ENCODE measurements at places on chromosomes 7 and 10. TPM values are rescaled to one million over a fixed set of nuclear protein-coding genes. Genes with fewer than 3 reads are reported as not detected.
A peak's percentile ranks its signal among the peaks of the same experiment; 100 is the strongest.

DNA sequence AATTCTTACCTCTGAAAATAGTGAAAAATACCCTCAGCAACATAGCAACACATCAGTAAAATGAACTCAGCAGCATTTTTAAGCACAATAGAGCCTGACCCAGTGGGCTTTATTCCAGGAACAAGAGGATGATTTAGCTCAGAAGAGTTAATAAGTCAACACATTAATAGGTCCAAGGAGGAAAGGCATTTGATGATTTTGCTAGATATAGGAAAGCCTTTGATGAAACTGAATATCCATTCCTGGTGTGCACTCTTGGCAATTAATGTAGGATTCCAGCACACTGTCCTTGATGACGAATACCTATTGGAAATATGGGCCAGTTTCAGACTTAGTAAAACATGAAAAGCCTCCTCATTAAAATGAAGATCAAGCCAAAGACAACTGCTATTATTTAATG, 42.5 kb downstream of the RASGEF1A start:
- H3K36me3 ChIP-seq = no peaks in the 10 kb centered on the region
- DNase-seq = no peak
- no peak overlapping the region for H3K4me3 ChIP-seq

- no peak overlapping the region for H3K4me3 ChIP-seq
- H3K27ac ChIP-seq = no peak overlapping the region
- peaks cover 11% of the 10 kb centered on the region for H3K4me1 ChIP-seq
- DNase-seq = no peak
- H3K36me3 ChIP-seq = no peaks in the 10 kb centered on the region
- H3K27me3 ChIP-seq = peaks cover 38% of the 10 kb centered on the region
Measured at GRCh38 chr10:96255549-96256333, 15.6 kb downstream of the BLNK start.

GRCh38 chr7:151342811-151343210, 1.2 kb downstream of the NUB1 start:
- H3K4me3 ChIP-seq = peak overlapping the region; percentile 95
- no peak for DNase-seq
- H3K27ac ChIP-seq = no peak overlapping the region
- peaks cover 39% of the 10 kb centered on the region for H3K4me1 ChIP-seq
- peaks cover 32% of the 10 kb centered on the region for H3K36me3 ChIP-seq

The UFSP1 gene
- total RNA-seq = 2.4 TPM

The AGR3 gene
- not detected for total RNA-seq

GRCh38 chr7:119918185-119918584, 354.8 kb upstream of the KCND2 start:
- H3K4me1 ChIP-seq = no peaks in the 10 kb centered on the region
- no peak for DNase-seq
- no peaks in the 10 kb centered on the region for H3K36me3 ChIP-seq
- H3K27ac ChIP-seq = no peak overlapping the region

The TEX36 gene
- total RNA-seq = not detected

The AKR1D1 gene
- total RNA-seq = not detected

- H3K27me3 ChIP-seq = no peaks in the 10 kb centered on the region
- DNase-seq = no peak
- no peak overlapping the region for H3K27ac ChIP-seq
- H3K4me1 ChIP-seq = peaks cover 27% of the 10 kb centered on the region
- no peaks in the 10 kb centered on the region for H3K36me3 ChIP-seq
- H3K4me3 ChIP-seq = no peak overlapping the region
Measured at GRCh38 chr7:16416289-16417282, 4.8 kb downstream of the CRPPA start.

DNA sequence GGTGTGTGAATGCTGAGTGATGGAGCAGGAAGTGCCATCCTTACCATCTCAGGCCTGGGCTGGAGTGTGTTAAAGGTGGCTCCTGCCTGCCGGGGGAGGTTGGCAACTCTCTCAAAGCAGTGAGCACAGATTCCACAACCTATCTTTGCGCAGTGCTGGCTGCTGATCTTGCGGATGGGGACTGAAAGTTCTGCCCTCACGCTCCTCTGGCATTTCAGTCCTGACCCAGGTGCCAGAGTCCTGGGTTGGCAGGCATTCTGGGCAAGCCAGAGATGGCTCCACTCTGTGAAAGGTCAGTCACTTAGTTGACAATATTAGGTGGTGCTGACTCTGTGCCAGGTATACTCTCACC, 315.5 kb downstream of the RPS24 start:
- peaks cover 19% of the 10 kb centered on the region for H3K4me1 ChIP-seq
- peak overlapping the region; percentile 62 for H3K27ac ChIP-seq
- H3K4me3 ChIP-seq = no peak overlapping the region
- H3K36me3 ChIP-seq = no peaks in the 10 kb centered on the region

GRCh38 chr7:1925349-1925748, 255.3 kb downstream of the ELFN1 start:
- DNase-seq = no peak
- H3K4me3 ChIP-seq = no peak overlapping the region
- H3K36me3 ChIP-seq = no peaks in the 10 kb centered on the region

The EIF5AL1 gene
- 0.05 TPM for total RNA-seq

GRCh38 chr7:6423942-6424701, 23.6 kb downstream of the DAGLB start:
- H3K4me1 ChIP-seq = no peaks in the 10 kb centered on the region
- H3K4me3 ChIP-seq = no peak overlapping the region
- H3K27ac ChIP-seq = peak overlapping the region; percentile 45
- DNase-seq = no peak
- peaks cover 58% of the 10 kb centered on the region for H3K36me3 ChIP-seq

GRCh38 chr10:93859049-93859655, 34.6 kb upstream of the SLC35G1 start:
- H3K4me1 ChIP-seq = no peaks in the 10 kb centered on the region
- no peak overlapping the region for H3K4me3 ChIP-seq
- DNase-seq = no peak
- H3K27ac ChIP-seq = no peak overlapping the region
- peaks cover 16% of the 10 kb centered on the region for H3K27me3 ChIP-seq

GRCh38 chr7:93889261-93889660, 1.3 kb downstream of the TFPI2 start:
- DNase-seq = no peak
- peaks cover 20% of the 10 kb centered on the region for H3K27me3 ChIP-seq
- no peaks in the 10 kb centered on the region for H3K36me3 ChIP-seq
- H3K4me1 ChIP-seq = peaks cover 18% of the 10 kb centered on the region

- H3K27ac ChIP-seq = no peak overlapping the region
- H3K4me3 ChIP-seq = peak overlapping the region; percentile 63
- H3K36me3 ChIP-seq = no peaks in the 10 kb centered on the region
- peaks cover 41% of the 10 kb centered on the region for H3K4me1 ChIP-seq
Measured at GRCh38 chr7:130490888-130491804, 739 bp upstream of the MEST start.

GRCh38 chr7:35729061-35729783, 34.3 kb upstream of the HERPUD2 start:
- DNase-seq = no peak
- H3K4me1 ChIP-seq = peaks cover 40% of the 10 kb centered on the region
- H3K36me3 ChIP-seq = no peaks in the 10 kb centered on the region

DNA sequence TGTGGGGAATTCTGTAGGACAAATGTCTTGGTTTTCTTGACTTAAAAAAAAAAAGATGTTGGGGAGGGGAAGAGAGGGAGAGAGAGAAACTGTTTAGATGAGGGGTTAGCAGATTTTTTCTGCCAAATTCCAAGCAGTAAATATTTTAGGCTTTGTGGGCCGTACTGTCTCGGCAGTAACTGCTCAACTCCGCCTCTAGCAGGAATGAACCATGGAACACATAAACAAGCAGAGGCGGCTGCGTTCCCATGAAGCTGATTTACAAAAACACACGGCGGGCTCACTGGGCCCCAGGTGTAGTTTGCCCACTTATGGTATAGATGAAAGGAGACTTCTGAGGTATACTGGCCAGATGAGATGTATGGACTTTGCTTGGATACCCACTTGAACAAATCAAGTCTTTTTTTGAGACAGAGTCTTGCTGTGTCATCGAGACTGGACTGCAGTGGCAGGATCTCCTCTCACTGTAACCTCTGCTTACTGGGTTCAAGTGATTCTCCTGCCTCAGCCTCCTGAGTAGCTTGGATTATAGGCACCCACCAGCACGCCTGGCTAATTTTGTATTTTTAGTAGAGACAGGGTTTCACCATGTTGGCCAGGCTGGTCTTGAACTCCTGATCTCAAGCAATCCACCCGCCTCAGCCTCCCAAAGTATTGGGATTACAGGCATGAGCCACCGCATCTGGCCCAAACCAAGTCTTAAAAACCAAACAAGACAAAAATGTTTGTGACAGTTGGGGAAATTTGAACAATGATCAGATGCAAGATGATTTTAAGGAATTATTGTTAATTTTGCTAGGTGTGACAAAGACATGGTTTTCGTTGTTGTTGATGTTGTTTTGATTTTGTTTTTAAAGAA, 9.7 kb upstream of the ADAMTS14 start:
- H3K4me1 ChIP-seq = peaks cover 8% of the 10 kb centered on the region
- no peaks in the 10 kb centered on the region for H3K27me3 ChIP-seq
- H3K27ac ChIP-seq = no peak overlapping the region

The MOGAT3 gene
- total RNA-seq = not detected

The HKDC1 gene
- total RNA-seq = not detected

The OR9A2 gene
- not detected for total RNA-seq

DNA sequence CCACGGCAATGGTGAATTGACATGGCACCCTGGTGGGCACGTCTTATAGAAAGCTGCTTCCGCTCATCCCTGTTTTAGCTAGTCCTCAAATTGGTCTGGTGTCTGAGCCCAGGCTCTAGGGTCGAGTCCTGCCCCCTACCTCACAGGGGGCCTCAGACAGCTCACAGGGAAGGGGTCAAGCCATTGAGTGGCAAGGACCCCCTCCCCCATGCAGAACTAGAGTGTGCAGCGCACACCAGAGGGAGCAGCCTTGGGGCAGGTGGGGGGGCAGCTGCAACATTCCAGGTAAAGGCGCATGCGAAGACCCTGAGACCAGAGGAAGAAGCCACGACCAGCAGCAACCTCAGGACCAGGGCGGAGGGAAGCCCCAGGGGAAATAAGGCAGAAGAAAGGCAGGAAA, 240.4 kb upstream of the PPP2R2D start:
- no peak for DNase-seq
- no peak overlapping the region for H3K4me3 ChIP-seq
- no peak overlapping the region for H3K27ac ChIP-seq
- H3K36me3 ChIP-seq = no peaks in the 10 kb centered on the region

The ARHGAP22 gene
- total RNA-seq = 3.8 TPM

GRCh38 chr7:22980422-22980821, 33.5 kb downstream of the HYCC1 start:
- no peak overlapping the region for H3K27ac ChIP-seq
- no peak overlapping the region for H3K4me3 ChIP-seq
- H3K27me3 ChIP-seq = no peaks in the 10 kb centered on the region
- H3K36me3 ChIP-seq = peaks cover 30% of the 10 kb centered on the region
- no peak for DNase-seq

DNA sequence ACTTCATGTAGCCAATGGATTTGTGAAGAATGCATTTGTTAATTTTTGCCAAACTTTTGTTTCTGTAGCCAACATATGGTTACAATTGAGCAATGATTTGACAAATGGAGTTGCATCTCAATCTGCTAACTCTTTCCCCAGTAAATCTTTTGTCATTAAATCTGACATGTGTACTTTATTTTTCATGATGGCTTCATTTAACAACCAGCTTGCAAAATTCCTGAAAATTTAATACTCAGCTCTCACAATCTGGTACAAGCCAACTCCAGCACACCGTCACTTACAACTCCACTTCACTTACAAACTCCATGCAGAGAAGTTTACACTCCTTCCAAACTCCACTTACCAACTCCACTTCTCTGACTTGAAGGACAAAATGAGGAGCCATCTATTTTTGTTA, 26.5 kb upstream of the HIBADH start:
- no peaks in the 10 kb centered on the region for H3K27me3 ChIP-seq
- H3K4me1 ChIP-seq = no peaks in the 10 kb centered on the region
- H3K4me3 ChIP-seq = no peak overlapping the region

The TMEM229A gene
- not detected for total RNA-seq

DNA sequence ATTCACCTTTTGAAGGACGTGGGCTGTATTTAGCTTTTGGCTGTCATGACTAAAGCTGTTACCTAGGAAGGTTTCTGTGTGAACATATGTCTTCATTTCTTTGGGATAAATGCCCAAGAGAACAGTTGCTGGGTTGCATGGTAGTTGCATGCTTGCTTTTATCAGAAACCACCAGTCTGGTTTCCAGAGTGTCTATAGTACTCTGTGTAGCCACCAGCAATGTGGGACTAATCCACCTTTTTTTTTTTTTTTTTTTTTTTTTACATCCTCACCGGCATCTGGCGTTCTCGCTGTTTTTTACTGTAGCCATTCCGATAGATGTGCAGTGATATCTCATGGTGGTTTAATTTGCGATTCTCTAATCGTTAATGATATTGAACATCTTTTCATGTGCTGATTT, 297.8 kb downstream of the SDK1 start:
- no peaks in the 10 kb centered on the region for H3K27me3 ChIP-seq
- no peak overlapping the region for H3K4me3 ChIP-seq
- H3K27ac ChIP-seq = no peak overlapping the region
- no peaks in the 10 kb centered on the region for H3K4me1 ChIP-seq
- DNase-seq = no peak

DNA sequence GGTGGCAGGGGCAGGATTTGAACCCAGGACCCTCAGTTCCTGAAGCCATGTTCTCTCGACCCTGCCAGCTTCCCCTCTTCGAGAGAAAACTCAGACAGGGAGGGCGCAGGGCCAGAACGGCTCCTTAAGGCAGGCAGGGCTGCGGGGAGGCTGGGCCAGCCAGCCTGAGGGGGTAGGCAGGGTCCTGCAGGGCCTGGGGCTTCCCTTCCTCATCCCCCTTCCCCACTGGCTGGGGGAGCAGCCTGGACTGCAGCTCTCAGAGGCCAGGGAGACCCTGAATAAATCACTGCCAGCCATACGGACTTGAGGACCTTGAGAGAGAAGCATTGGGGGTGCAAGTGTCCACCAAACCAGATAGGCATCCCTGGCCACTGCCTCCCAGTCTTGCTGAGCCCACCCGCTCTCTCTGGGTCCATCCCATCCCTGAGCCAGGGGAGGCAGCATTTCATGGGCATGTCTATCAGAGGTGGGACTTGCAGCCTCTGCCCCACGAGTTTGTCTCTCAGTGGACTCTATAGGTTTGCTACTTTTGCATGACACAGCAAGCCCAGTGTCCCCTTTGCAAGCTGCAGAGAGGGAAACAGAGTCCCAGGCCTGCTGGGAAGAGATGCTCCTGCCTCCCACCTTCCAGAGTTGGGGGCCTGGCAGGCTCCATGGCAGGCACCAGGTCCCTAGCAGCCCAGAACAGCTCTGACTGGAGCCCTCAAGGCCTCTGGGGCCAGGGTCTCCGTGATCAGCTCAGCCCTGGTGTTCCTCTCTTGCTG, 70.9 kb downstream of the MYL10 start:
- peaks cover 73% of the 10 kb centered on the region for H3K27me3 ChIP-seq
- DNase-seq = no peak
- H3K4me1 ChIP-seq = no peaks in the 10 kb centered on the region
- no peak overlapping the region for H3K4me3 ChIP-seq

- no peak overlapping the region for H3K27ac ChIP-seq
- no peak overlapping the region for H3K4me3 ChIP-seq
- DNase-seq = no peak
- H3K36me3 ChIP-seq = no peaks in the 10 kb centered on the region
- H3K4me1 ChIP-seq = peaks cover 12% of the 10 kb centered on the region
Measured at GRCh38 chr10:76992467-76992866, 645.1 kb downstream of the KCNMA1 start.

GRCh38 chr10:110258542-110258941, 46.2 kb downstream of the SMNDC1 start:
- DNase-seq = no peak
- no peak overlapping the region for H3K4me3 ChIP-seq
- H3K4me1 ChIP-seq = peaks cover 65% of the 10 kb centered on the region
- H3K27me3 ChIP-seq = no peaks in the 10 kb centered on the region
- peaks cover 10% of the 10 kb centered on the region for H3K36me3 ChIP-seq

The GPC2 gene
- 0.25 TPM for total RNA-seq

All from left ventricle myocardium inferior (tissue), 1 donor.